T-helper 22 cell (primary cell): ENCODE measurements at places on chromosomes 5 and 9.

- no peak for DNase-seq
These were observed 70.8 kb downstream of the RAB24 start for GRCh38 chr5:177232761-177233160.

GRCh38 chr9:91896513-91897121, 53.4 kb downstream of the ROR2 start:
- DNase-seq, result no peak

- DNase-seq, result no peak
These were observed 63.6 kb upstream of the UBAC1 start for GRCh38 chr9:136024696-136025316.

DNA sequence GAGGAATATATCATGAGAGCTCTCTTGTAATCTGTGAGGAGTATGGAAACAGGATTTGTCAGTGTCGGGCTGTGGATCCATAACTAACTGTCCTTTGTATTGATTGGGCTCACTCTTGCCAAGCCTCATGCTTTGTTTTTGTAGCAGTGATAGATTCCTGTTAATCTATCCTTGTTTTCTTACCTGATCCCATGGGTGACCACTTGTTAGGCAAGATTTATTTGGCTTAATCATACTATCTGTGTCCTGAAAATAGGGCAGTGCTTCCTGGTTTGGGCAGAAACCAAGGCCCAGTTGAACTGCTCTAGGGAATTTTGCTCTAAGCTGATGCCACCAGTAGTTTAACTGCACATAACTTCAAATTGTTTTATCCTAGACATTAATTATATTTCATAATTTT, 6.1 kb downstream of the NDFIP1 start:
- DNase-seq, result no peak

GRCh38 chr5:137754961-137755762, 999 bp upstream of the HNRNPA0 start:
- no peak for DNase-seq

DNA sequence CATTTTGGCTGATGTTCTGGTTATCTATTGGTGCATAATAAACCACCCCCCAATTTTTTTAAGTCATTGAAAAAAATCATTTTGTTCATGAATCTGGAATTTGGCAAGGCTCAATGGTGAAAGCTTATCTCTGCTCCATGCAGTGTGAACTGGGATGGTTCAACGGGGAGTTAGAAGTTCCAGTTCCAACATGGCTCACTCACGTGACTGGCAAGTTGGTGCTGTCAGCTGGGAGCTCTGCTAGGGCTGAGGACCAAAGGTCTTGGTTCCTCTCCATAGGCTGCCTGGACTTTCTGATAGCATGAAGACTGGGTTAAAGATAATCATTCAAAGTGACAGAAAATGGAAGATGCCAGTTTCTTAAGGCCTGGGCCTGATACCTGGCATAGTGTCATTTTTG, 3.1 kb upstream of the SPATA24 start:
- DNase-seq, result no peak

DNA sequence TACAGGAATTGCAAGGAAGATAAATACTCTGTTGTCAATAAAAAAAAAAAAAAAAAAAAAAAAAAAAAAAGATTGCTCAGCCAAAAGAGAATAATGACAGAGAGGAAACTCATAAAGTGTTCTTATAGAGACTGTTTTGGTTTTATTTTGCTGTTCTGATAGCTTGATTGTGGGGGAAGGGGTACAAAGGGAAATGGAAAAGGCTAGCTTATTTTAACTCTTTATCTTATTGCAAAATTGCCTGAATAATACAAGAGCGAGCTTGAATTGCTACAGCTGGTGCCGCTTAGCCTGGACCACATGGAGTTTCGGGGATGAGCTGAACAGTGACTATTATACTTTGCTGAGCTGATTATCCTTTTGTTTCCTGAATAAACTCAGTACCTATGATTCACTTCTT, 31.0 kb upstream of the SHISAL2B start:
- DNase-seq, result no peak

DNA sequence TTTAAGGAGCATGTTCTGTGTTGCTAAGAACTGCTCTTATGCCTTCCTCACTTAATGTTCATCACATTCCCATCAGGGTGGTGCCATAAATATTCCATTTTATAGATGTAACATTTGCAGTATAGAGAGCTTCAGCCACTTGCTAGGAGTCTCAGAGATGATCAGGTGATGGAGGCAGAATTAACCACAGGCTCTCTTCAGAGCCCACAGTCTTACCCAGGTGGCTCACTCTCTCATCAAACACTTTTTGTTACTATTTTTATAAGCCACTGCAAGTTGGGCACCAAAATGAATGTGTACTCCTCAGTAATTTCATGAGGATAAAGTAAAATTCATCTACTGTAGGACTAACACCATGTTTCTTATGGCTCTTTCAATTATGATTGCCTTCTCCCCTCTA, 491.5 kb upstream of the DAP start:
- no peak for DNase-seq

GRCh38 chr5:41773799-41774198, 96.4 kb downstream of the OXCT1 start:
- no peak for DNase-seq

- DNase-seq, result no peak
These were observed 188.0 kb downstream of the CARTPT start for GRCh38 chr5:71907001-71907588.

DNA sequence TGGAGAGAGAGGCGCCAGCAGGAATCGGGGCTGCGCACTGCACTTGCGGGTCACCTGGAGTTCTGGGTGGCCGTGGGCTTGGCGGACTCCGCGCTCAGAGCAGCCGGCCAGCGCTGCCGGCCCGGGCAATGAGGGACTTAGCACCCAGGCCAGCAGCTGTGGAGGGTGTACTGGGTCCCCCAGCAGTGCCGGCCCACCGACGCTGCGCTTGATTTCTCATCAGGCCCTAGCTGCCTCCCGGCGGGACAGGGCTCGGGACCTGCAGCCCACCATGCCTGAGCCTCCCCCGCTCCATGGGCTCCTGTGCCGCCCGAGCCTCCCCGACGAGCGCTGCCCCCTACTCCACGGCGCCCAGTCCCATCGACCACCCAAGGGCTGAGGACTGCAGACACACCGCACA, 325.6 kb downstream of the ACTL7B start:
- no peak for DNase-seq

- no peak for DNase-seq
These were observed at the start of gene LARP1 for GRCh38 chr5:154755361-154756008. Gene LARP1, plus strand, starts transcription at chr5:154755377. Its CDS starts 381 bp downstream, at chr5:154755758.

DNA sequence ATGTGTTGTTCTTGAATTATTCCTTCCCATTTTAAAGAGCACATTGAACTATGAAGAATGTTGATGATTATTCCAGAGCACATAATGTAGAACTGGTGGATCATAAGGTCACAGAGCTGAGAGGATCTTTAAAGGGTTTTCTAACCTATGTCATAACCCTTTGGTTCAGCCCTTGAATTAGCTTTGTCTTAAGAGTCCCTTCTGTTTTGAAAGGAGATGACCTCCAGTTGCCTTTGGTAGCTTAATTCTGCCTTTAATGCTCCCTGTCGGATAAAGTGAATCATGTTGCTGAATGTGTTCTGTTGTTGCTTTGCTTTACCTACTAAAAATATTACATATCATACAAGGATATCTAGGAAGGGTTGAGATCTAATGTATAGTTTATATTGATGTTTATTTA, 99.1 kb upstream of the PRRC1 start:
- no peak for DNase-seq

DNA sequence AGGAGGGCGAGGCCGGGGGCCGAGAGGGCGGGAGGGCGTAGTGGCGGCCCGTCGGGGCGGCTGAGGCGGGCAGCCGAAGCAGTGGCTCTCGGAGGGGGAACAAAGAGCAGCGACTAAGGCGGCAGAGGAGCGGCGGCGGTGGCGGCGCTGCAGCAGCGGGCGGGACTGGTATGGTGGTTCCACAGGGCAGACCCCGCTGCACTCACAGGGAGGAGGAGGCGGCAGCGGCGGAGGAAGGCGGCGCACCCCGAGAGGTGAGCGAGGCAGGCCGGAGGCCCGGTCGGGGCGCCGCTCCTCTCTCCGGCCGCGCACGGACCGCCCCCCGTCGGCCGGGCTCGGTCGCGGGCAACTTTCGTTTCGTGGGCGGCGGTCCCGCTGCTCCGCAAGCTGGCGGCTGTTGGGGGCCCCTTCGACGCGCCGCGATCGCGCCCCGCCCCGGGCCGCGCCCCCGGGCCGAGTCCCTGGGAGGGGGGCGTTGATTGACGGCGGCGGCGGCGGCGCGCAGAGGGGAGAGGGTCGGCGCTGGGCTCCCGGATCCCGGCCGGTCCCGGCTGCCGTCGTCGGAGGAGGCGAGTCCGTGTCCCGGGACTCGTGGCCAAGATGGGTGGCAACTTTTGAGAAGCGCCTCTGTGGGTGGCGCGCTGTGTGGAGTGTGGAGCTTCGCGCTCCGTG, 467 bp downstream of the CNOT6 start:
- peak; percentile 52 for DNase-seq

DNA sequence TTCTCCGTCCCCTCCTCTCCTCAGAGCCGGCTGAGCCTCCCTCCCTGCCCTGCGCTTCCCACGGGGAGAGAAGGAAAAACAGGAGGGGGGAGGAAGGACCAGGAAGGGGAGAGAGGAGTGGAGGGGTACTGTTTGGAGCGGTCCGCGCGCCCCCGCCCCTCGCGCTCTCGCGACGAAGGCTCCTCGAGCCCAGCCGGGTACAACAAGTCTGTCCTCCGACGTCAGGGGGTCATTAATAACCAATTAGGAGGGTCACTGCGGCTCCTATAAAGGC, 480 bp upstream of the PRDM12 start:
- no peak for DNase-seq

GRCh38 chr9:136234597-136234996, 11.0 kb downstream of the QSOX2 start:
- no peak for DNase-seq

GRCh38 chr5:168740811-168741213, 161.6 kb upstream of the PANK3 start:
- DNase-seq, result no peak

DNA sequence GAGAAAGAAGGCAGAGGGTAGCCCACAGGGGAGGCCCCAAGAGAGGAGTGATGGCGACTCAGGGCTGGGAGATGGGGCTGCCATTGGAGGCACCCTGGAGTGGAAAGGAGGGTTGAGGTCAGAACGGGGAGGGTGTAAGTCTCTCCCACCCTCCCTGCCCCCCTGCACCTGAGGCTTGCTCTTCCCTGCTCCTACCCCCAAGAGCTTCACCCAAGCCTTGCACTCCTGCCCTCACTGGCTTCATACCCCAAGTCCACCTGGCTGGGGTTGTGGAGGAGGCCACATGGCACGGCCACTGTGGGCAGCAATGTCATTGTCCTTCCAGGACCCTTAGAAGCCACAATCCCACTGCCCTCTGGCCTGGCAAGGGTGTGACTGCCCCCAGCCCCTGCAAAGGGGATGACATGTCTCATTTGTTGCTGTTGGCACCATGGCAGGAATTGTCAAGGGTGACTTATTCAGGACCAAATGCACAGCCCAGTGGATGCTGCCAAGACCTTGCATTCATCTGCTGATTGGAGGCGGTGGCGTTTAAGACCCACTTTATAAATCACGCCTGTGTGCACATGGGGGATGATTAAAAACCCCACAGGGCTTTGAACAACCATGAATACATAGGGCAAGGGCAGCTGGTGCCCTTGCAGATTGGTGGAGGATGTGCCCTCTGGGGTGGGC, 47.6 kb upstream of the RNU6ATAC start:
- no peak for DNase-seq

DNA sequence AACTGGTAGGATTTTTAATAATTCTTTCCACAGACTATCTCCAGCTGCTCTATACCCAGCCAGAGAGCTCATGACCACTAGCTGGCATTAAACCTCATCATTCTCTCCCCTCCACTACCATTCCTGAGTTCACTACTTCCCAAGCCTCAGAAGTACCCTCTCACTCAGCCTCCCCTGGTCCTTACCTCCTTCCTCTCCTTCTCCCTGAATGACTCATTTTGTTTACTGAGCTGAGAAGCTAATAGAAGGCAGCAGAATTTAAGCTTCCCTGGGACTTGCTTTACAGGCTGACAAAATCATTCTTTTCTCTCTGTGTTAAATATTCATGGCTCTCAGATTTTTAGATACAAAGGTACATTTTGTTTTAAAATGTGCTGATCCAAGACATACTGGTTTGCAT, 305.4 kb downstream of the TLR4 start:
- no peak for DNase-seq

GRCh38 chr5:7642029-7642428, 208.9 kb downstream of the CFAP90 start:
- DNase-seq, result no peak

DNA sequence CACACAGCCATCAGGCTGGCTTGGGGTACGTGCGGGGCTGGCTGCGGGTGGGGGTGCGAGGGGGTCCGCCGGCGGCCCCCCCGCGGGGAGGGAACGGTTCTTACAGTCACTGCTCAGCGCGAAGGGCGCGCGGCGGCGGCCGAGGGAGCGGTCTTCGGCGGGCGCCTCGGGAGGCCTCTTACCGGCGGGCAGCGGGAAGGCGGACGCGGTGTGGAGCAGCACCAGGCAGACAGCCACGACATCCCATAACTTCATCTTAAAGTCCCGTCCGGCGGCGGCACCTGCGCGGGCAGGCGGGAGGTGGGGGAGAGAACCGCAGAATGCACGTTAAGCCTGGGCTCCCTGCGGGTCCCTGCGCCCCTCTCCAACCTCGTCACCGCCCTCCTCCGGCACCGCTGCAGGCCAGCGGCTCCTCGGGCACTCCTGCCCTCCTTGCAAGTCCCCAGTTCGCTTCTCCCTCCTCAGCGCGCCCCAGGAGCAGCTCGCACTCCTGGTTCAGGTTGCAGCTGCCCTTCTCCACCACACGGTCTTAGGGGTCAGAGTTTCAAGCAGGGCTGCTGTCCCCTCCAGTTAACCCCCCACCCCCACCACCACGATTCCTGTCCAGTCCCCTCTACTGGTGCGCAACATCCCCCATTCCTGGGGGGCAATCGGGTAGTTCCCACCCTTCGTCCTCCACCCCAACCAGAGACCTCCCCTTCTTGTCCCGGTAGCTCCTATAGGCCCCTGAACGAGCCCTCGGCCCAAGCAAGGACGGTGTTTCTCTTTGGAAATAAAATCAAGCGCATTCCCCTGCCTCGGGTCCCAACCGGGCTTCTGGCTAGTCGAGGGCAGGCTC, 5.1 kb downstream of the GDNF start:
- no peak for DNase-seq

- no peak for DNase-seq
These were observed 59.2 kb upstream of the SPRY4 start for GRCh38 chr5:142384014-142384413.

- DNase-seq, result no peak
These were observed 80.2 kb downstream of the NSUN2 start for GRCh38 chr5:6552612-6553011.

DNA sequence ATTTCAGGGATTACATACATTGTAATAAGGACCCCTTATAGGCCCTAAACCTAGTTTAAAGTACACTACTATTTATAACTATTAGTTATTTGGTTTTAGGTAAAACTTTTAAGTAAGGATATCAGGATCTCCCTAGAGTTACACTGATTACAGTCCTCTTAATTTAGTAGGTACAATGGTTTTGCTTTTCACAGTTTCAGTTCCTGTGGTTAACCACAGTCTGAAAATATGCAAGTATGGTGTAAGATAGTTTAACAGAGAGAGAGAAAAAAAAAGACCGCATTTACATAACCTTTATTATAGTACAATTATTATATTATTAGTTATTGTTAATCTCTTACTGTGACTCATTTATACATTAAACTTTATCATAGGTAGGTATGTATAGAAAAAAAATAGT, 725.3 kb upstream of the PTPRD start:
- DNase-seq, result no peak
